ENCODE measurements at places on chromosomes 4 and X.
A peak's percentile ranks its signal among the peaks of the same experiment; 100 is the strongest.

DNA sequence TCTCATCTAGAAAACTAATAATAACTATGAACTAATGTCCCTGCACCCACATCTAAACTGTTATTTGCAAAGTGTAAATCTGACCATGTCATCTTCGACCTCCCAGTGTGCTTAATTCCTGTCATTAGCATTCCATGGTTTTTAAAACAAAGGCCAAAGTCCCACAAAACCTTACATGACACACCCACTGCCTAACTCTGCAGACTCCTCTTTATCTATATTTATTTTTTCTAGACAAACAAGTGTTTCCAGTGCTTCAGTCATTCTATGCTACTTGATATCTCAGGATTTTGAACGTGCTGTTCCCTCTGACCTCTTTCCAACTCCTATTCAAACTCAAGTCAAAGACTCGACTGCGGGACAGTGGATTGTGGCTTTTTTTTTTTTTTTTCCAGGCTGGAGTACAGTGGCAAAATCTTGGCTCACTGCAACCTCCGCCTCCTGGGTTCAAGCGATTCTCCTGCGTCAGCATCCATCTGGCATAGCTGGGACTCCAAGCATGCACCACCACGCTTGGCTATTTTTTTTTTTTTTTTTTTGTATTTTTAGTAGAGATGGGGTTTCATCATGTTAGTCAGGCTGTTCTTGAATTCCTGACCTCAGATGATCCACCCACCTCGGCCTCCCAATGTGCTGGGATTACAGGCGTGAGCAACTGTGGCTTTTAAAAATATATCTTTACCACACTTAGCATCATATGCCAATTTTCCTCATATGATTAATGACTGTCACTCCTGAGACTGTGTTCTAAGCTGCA lies 1511.0 kb downstream of the ARAP2 start:
- DNase-seq = no peak

GRCh38 chrX:150463566-150463965 lies 100.4 kb downstream of the MAMLD1 start:
- no peak for DNase-seq

GRCh38 chr4:23033796-23034195 lies 341.1 kb downstream of the GBA3 start:
- DNase-seq = no peak

DNA sequence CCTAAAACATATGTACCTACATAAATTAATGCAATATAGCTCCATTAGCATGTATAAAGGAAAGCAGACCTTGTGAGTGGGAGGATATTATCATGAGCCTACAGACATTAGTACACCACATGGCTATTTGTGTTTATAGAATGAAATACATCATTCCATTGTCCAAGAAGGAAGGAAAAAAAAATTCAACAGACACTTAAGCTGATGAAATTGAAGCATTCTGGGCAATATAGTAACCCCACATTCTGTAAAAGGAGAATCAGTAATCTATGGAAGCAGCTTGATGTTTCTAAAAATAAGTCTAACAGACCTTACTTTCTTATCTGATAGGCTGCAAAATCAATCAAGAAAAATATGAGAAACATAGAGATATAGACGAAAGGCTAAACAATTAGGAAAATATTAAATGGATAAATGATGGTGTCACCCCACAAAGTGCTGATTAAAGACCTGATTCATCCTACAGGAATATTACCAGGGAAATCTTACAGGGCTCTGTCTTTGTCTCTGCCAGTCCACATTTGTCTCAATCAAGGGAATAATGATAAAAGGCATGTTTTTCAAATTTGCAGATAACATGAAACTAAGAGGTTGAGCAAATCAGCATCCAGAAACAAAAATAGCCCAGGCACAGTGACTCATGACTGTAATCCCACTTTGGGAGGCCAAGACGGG lies 76.8 kb downstream of the COMMD8 start:
- no peak for DNase-seq

- DNase-seq = no peak
Measured at GRCh38 chr4:23763559-23763958, 126.3 kb downstream of the PPARGC1A start.

GRCh38 chr4:184728858-184729257 lies 5.0 kb downstream of the CENPU start:
- DNase-seq = no peak

- no peak for DNase-seq
Measured at GRCh38 chr4:22103768-22104167, 155.2 kb upstream of the KCNIP4 start.

- DNase-seq = no peak
Measured at GRCh38 chr4:173434231-173434630, 35.3 kb upstream of the SCRG1 start.

DNA sequence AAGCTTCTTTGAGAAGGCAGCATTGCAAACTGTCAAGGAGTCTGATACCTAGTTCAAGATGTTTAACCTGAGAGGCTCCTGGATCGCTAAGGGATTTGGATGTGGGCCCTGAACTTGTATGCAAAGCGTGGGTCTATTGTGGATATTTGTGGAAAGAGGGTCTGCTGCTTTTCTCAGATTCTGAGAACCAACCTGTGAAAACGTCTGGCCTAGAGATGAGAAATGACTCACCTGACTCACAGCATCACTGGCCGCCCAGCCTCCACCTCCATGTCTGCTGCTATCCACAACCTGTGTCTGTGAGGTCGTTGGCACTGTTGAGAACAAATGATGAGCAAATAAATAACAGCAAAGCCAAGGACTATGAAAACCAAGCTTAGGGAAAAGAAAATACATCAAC lies 33.3 kb upstream of the PROM1 start:
- DNase-seq = no peak

GRCh38 chr4:140342620-140343019 lies 30.8 kb upstream of the SCOC start:
- DNase-seq = no peak

DNA sequence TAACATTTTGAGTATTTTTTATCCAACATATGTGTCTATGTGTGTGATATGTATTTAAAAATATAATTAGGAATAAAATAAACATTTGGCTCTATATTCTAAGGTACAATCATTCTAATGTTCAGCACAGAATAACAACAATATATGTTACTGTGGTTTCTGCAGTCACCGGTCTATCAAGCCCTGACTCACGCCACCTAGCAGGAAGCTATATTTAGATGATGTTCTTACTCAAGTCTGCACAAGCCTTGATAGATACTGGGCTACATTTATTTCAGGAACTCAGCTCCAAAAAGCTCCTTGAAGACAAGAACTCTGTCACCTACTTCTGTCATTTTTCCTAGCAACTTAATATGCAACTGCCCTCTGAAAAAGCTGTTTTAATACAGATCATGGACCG lies 152.0 kb upstream of the FTHL17 start:
- no peak for DNase-seq

DNA sequence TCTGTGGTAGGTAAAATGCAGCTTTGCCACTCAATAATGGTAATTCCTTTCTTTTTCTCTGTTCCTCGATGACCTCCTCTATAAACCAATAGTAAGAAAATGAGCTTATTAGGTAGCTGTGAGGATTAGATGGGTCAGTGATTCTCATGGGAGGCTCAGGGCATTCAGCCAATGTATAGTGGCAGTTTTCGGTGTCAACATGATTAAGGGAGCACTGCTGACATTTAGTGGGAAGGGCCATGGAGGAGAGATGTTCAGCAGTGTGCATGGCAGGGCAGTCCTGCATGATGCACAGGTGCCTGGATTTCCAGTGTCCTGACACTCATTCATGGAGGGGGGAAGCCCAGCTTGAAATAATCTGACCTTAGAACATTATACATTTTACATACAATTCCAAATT lies 232.8 kb downstream of the PDGFC start:
- DNase-seq = no peak

GRCh38 chr4:167100120-167100519 lies 134.2 kb downstream of the SPOCK3 start:
- no peak for DNase-seq

- DNase-seq = no peak
Measured at GRCh38 chrX:72026341-72027023, 105.2 kb downstream of the RTL5 start.

- DNase-seq = no peak
Measured at GRCh38 chr4:113555868-113556267, 205.7 kb downstream of the CAMK2D start.

GRCh38 chrX:112800971-112801775 lies 39.5 kb downstream of the AMOT start:
- DNase-seq = no peak

GRCh38 chr4:15010038-15010585 lies 7.8 kb downstream of the CPEB2 start:
- DNase-seq = no peak

DNA sequence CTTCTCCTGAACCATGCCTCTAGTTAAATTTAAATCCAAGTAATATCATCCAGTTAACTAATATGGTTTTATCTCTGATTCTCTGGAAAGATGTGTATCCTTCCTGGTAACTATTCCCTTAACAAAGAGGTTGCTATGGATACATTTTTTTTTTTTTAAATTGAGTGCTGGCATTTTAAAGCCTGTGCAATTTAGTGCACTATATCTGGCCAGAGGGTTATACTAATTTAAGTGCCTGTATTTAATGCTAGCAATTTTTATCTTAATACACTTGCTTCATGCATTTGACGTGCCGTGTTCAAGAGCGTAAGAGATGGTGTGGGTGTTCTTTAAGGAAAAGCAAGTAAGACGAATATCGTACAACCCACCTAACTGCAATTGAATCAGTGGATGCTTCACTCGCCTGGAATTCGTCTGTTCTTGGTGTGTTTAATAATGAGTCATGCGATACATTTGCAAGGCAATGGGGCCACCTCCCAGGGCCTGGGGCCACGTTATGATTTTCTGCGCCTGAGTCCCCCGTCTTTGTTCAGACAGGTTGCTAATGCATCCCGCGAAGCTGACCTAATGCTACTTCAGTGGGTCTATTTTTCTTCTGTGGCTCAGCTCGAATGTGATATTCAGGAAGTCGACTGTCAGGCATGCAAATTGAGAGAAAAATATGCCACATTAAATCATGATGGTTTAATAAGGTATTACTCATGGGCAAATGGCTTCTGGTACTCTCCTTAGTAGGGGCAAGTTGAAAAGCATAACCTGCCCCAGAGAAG lies 14.2 kb upstream of the MID1 start:
- peak; percentile 68 for DNase-seq

DNA sequence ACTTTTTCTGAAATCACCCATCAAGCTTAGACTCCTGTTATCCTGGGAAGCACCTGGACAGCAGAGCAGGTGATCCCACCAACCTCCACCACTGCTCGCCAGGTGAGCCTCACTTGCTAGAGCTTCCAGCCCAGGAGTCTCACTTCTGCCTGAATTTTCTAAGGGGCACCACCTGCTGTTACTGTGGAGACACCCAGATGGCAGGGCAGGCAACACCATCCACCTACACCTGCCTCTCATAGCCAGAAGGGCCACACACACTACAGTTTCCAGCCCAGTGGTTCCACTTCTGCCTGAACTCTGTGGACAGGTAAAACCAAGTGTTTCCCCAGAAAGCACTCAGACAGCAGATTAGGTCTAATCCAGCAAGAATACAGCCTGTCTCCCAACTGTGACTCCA lies 262.0 kb downstream of the ARAP2 start:
- no peak for DNase-seq

- no peak for DNase-seq
Measured at GRCh38 chrX:16839219-16839851, 30.8 kb downstream of the RBBP7 start.

GRCh38 chr4:186445040-186445439 lies 110.3 kb downstream of the MTNR1A start:
- no peak for DNase-seq

- DNase-seq = no peak
Measured at GRCh38 chr4:122259849-122260248, 107.7 kb downstream of the BLTP1 start.

- no peak for DNase-seq
Measured at GRCh38 chr4:134260126-134260525, 58.5 kb upstream of the PABPC4L start.

DNA sequence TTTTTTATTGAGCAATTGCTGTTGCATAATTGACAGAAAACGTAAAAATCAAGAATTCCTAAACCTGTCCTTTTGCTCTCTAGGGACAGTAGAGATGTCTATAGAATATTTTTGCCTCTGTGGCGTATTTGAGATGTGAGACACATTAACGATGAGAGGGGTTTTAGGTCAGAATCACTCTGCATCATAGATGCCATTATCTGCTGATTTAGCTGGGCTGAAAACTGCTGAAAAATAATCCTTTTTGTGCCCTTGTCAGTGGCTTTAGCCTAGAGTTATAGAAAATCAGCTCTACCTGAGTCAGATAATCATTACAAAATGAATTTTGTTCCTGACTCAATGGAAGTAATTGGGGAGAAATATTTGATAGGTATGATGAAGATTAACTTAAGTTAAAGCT lies 767.8 kb upstream of the TENM3 start:
- DNase-seq = no peak

GRCh38 chr4:149426461-149426860 lies 389.2 kb downstream of the IQCM start:
- DNase-seq = no peak

DNA sequence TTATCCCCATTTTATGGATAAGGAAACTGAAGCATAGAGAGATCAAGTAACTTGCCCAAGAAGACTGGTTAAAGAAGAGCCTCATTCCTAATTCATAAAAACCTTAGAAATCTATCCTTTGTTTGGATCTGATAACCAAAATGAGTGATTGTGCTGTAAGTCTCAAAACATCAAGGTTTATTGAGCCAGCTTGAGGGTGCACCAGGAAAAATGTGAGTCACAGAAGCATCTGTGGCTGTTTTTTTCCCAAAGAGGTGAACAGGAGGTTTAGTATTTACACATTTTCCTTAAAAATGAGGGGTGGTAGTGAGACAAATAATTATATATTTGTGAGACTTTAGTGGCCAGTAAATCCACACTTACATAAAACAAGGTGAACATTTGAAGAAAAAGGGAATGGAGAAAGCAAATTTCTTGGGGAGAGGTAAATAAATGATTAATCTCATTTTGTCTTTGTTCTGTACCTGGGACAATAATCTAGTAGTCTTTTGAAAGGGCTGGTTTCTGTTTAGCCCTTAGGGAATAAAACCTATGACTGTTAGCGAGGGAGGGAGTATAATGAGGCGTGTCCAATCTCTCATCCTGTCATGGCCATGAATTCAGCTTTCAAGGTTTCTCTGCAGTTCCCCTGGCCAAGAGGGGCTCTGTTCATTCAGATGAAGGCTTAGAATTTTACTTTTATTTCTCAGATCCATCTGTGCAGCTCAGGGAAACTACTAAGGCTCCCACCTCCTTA lies 12.2 kb upstream of the FMR1 start:
- no peak for DNase-seq

DNA sequence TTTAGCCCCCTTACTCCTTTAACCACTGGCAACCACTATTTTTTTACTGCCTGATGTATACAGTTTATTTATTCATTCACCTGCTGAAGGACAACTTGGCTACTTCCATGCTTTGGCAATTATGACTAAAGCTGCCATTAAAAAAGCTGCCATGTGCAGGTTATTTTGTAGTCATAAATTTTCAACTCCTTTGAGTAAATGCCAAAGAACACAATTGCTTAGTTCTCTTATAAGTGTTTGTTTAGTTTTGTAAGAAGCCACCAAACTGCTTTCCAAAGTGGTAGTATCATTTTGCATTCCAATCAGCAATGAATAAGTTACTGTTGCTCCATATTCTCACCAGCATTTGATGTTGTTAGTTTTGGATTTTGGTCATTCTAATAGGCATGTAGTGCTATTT lies 1831.8 kb downstream of the PCDH7 start:
- DNase-seq = no peak

DNA sequence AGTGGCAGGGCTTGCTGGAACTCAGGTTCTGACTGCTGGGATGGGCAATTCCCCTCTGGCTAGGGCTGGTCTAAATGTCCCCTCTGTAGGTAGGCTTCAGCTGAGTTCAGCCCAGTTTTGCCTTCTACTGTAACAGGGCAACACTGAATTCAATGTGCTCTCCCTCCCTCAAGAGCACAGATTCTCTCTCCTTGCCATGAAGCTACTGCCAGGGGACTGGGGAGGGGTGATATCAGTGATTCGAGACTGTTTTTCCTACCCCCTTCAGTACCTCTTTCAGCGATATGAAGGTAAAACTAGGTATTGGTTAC lies 23.4 kb upstream of the STPG2 start:
- DNase-seq = no peak

All from AG04450 (cell line).